Astrocyte (in vitro differentiated cells and primary cell): ENCODE measurements at places on chromosomes 3 and 15.
A peak's percentile ranks its signal among the peaks of the same experiment; 100 is the strongest.

DNA sequence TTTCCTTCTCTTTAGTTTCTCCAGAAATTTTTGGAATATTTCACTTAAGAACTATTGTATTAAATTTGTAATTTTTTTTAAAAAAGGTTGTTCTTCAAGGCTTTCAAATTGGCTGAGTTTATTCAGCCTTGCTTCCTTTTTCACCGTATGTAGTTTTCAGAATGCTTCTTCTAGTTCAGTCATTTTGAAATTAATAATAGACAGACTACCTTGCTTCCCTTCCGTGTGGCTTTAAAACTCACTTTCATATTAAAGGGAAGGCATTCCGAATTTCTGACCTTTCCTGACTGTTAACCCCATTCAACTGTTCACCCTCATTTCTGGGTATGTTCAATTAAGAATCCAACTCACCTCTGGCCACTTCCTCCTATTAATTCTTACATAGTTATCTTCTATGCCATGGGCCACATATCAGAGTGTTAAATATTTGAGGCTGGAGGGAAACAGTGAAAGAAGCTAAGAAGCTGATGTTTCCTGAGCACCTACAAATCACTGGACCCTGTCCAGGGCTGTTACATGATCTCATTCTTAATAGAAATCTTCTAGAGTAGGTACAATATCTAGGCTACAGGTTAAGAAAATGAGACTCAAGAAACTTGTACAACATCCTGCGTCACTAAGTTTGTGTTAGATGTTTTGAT, 237.5 kb downstream of the P3H2 start:
- no peak for DNase-seq

- DNase-seq, result peak; percentile 54
Measured at GRCh38 chr3:180804916-180805315, 107.6 kb upstream of the FXR1 start.

- no peak for DNase-seq
Measured at GRCh38 chr15:33068007-33068481, 126.5 kb downstream of the FMN1 start.

DNA sequence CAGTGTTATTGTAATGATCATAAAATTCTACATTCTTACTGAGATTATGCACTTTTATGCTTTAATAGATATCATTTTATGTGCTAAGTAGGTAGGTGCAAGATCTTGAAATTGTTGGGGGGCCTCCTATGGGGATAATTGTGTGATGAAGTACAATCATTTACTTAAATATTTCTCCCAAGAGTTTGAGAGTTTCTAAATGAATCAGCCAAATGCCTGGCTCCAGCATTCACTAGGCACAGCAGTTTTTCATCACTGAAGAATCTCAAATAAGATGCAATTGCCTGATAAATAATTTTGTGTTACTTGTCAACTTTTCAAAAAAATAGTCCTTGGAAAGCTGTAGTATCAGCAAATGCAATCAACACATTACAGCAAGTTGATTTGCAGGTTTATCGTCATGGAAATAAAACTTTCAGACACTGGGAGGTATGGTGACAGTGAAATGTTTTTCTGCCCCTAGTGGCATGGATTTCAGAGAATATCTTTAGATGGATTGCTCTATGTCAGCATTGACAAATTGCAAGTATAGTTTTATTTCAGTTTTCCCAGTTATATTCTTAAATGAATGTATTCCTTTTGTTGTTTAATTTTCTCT, 167.1 kb downstream of the NEK11 start:
- no peak for DNase-seq

DNA sequence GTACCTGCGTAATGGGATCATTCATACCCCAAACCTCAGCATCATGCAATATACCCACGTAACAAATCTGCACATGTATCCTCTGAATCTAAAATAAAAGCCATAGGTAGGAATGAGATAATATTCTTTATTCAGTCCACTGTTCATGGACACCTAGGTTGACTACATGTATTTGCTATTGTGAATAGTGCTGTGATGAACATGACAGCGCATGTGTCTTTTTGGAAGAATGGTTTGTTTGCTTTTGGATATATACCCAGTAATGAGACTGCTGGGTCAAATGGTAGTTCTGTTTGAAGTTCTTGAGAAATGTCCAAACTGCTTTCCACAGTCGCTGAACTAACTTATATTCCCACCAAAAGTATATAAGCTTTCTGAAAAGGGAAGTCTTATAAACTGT, 117.9 kb upstream of the FAM3D start:
- DNase-seq, result no peak
